ENCODE measurements at places on chromosomes 3 and 15.

- DNase-seq = no peak
Observed at GRCh38 chr3:124552224-124552623, 178.0 kb upstream of the UMPS start.

GRCh38 chr3:171206283-171206682 lies 179.8 kb upstream of the SLC2A2 start:
- no peak for DNase-seq

DNA sequence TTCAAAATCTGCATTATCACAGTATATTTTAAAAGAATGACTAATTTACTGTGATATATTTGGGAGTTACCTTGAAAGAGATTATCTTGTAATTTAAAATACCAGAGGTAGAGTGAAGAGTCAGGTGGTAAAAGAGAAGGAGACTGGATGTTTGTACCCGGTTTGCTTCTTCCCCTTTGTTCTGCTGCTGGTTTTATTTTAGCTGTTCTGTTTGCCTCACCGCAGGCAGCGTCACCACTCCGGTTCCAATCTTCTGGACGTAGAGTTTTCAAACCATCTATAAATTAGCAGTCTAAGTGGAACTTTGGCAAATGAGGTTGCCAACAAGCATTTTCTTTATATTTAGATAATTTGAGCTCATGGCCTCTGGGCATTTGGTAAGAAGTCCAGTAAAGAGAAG lies 38.2 kb downstream of the PPARG start:
- no peak for DNase-seq

DNA sequence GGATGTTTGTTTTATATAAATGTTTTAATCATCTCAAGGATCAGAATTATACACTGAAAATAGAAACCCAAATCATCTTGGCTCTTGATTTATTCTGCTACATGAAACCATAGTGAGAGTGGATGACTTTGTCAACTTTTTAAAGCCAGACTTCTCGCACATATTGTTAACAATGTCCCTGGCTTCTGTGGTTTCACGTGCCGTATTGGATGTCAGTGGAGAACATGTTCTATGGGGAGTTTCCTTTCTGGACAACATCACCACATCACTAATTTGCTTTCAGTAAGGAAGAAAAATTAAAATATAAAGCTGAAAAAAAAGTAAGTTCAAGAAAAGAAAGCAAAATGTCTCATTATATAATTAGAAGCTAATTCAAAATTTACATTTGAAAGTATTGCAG lies 297.1 kb upstream of the MME start:
- no peak for DNase-seq

- no peak for DNase-seq
Observed at GRCh38 chr3:25527801-25528200, 99.7 kb downstream of the RARB start.

DNA sequence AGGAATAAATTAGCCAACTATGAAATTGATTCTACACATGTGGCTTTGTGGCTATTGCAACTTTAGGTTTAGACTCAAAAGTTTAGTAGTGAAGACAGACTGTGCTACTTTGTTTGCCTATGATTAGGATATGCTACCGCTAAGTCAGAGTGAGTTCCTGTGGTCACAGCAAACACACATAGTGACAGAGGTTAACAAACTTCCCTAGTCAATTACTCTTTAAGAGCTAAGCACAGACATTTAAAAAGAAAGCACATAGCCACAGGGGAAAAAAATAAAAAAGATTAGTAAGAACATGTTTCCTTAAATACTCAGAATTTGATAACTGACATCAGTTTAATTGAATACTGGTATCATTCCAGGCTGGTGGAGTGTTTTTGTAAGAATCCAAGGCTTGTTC lies 207.1 kb downstream of the GBE1 start:
- DNase-seq = no peak
